Stimulated activated CD4-positive, alpha-beta T cell treated with anti-CD3 and anti-CD28 coated beads, Interleukin-12 subunit alpha, Interleukin-12 subunit beta, amount 100 ng/mL, for 48 hours (primary cell): ENCODE measurements at places on chromosomes 2 and 18.

GRCh38 chr2:10798783-10799182 is 13.8 kb downstream of the PDIA6 start:
- DNase-seq: no peak

DNA sequence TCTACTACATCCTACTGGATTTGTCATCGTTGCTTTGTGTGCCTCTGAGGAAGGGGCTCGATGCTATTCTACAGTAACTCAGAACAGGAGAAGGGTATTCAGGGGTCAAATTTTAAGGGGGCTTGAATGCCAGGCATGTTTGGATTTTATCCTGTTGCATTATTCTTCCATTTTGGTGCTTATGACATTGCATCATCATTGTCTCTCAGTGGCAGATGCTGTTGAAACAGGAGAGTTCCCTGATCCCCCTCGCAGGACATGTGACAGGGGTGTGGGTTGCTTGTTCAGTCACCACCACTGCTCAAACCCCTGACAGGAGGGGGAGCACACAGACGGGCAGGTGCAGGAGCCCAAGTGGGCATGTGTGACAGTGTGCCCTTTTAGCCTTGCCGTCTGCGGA is 156.7 kb downstream of the SLC4A3 start:
- no peak for DNase-seq

DNA sequence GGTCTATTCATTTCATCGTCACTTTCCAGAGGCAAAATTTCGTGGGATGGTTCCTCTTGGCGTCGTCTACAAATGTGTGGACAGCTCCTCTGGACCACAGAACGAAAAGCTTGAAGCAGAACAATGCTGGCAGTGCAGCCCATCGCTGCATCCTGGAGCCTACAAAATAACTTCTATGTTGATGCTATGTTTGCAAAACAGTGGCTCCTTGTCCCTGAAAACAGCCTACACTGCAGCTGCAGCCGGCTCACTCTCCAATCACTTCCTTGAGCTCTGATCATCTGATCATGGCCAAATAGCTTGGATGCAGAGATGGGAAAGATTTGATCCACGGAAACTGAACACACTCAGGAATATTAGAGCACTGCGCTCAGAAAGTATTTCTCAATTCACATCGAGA is 60.0 kb downstream of the DOCK10 start:
- no peak for DNase-seq

GRCh38 chr18:23588836-23589560 is 2.7 kb upstream of the NPC1 start:
- DNase-seq: no peak

DNA sequence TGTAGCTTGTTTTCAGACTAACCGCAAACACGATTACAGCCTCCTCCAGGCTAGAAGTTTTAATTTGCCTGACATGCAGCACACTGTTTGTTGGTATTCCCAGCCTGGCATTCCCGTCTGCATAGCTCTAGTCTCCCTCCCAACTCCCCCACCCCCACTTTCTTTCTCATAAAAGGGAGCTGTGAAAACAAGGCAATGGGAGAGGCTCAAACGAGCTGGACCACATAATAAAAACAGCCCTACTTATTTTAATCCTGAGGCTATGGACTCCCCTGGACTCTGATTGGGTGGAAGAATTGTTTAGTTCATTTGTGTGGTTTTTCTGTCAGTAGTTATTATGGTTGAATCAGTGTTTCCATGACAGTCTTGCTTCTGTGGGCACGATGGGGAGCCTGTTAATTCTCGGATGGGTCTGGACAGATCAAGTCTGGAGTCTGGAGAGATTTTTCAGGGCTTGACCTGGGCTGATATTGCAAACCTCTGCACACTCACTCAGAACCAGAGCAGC is 1.2 kb downstream of the STON1 start:
- DNase-seq: no peak

DNA sequence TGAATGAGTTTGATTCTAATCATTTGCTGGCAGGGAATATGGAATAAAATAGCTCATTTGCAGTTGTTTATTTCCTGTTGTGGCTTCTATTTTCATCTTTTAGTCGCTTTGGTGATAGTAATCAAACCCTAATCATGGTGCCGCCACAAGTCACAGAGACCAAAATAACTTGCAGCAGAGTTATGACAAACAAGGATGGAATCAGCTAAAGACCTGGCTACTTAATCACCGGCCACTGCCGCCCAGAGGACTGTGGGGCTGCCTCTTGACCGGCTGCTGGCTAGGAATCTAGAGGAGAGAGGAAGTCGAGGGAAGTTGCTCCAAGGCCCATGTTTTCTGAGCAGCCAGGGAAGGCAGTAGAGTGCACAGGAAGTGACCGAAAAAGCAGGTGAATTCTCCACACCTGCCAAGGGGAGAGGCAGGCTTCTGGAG is 5.1 kb upstream of the SMAD7 start:
- no peak for DNase-seq

DNA sequence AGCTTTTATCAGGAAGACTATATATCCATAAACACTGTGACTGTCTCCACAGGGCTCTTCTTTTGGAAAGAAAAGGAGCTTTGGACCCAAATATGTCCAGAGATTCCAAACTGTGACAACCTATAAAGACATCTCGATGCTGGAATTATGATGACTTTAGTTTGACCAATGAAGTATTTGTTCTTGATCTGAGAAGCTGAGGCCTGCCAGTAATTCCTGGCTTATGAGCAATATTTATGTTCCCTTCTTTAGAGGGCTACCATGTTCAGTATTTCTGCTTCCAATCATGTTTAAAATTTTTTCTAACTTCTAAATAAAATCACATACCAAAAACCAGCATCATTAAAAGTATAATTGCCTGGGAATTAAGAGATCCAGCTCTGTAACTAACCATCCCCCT is 41.1 kb downstream of the FEZ2 start:
- no peak for DNase-seq

GRCh38 chr18:7824970-7825369 is 257.9 kb downstream of the PTPRM start:
- DNase-seq: no peak

- DNase-seq: no peak
Observed at GRCh38 chr18:44396550-44396949, 284.1 kb upstream of the SETBP1 start.

DNA sequence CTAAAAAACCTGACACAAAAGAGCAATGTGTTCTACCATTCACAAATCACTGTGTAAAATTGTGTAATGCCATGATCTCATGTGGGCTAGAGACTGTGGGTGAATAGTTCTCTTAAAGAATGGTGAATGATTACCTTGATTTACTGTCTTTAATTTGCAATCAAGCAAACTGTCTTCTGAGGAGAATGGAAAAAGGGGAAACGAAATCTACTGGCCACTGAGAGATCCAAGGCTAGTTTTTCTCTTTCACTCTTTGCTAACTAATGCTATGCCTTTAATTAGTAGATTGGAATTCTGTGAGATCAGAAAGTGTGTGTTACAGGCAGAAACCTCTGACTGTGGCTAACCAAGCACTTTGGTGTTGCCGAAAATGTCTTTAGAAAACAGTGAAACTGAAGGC is 422.7 kb downstream of the TGIF1 start:
- no peak for DNase-seq

- DNase-seq: no peak
Observed at GRCh38 chr2:144621266-144621665, 101.3 kb upstream of the ZEB2 start.

DNA sequence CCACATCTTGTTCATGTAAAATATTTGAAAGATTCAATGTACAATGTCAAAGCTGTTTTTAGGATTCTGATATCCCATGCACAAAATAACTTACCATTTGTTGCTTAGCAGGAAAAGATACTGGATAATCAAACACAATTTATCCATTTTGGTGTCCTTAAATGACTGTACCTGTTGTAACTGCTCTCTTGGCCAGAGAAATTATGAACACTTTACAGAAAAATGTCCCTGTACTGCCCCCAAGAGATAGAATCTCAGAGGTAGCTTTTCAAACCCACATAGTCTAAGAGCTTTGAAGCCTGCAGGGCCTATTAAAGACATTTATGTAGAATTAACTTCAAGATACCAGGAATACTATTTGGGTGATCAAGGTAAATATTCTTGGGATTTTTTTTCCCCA is 12.2 kb upstream of the ME2 start:
- no peak for DNase-seq

- DNase-seq: no peak
Observed at GRCh38 chr2:144376460-144376859, 143.5 kb downstream of the ZEB2 start.

DNA sequence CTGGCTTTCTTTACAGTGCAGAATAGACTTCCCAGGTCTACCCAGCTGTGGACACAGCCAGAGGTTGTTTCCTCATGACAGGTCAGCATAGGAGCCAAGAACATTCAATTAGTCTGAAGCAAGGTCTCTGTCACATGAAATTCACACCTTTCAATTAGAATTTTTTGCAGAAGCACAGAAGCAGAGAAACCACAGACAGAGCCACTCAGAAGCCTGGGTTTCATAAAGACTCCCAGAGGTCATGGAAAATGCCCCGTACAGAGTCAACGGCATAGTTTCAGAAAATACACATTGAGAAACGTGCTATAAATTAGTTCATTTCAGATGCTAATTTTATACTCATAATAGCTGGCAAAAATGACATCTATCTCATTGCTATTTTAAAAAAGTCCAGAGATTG is 87.0 kb upstream of the TMEM200C start:
- no peak for DNase-seq

DNA sequence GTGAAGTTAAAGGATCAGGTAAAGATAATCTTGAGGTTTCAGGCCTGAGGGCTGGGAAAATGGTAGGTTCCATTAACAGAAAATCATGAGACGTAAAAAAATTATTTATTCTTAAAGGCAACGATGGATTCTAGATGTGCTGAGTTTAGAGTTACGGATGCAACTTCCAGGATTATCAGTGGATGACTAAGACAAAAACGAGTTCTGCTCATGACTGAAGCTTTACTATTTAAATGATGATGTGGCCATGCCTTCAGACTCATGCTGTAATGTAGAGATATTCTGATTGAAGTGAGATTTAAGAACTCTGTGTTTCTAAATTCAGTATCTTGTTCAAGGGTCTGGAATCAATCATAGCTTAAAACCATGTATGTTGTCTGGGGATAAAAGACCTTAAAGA is 5.0 kb downstream of the TMEM237 start:
- DNase-seq: no peak

GRCh38 chr2:230898016-230898712 is 26.9 kb downstream of the GPR55 start:
- no peak for DNase-seq

DNA sequence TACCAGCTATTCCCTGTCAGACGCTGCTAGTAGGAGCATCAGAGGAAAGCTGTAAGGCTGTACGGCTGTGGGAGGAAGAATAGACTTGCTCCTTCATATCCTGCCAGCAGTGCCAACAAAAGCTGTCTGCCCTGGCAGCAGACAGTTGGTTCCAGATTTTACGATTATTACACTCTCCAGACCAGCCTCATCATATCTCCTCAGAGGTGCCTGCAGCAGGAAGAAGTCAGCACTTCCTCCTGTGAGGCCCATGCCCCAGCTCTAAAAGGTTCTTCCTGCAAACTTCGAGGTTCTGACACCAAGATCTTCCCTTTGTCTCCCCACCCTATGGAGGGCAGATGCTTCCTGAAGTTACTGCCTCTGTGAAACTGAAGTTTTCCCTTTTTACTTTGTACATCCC is 537.7 kb upstream of the PKDCC start:
- DNase-seq: no peak

DNA sequence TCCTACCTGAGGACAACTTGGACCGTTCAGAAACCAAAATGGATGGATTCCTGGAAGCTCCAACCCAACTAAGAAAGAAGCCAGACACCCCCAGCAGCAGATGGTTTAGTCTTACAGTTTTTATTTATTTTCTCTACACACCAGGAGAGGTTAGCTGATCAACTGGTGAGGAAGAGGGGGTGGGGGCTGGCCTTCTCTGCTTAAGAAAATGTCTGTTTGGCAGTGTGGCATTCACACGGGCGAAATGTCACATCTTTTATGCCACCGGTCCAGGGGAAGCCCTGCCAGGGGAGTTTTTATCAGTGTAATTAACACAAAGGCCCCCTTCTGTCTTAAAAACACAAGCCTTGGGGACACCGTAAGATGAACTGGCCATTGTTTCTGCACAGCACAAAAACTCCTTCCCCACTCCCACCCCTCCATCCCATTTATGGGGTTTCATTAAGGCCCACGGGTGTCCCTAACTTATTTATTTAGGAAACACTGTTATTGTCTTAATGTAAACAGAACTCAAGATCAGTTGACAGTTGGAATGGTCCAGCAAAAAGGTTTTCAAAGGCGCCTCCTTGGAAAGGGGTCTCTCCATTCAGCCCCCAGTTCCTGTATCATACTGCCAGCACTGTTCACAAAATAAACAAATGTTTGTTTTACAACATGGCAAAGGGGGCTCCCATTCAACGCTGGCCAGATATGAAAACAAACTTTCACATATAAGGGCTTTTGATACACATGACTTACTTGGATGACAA is 217.0 kb downstream of the C1D start:
- no peak for DNase-seq

DNA sequence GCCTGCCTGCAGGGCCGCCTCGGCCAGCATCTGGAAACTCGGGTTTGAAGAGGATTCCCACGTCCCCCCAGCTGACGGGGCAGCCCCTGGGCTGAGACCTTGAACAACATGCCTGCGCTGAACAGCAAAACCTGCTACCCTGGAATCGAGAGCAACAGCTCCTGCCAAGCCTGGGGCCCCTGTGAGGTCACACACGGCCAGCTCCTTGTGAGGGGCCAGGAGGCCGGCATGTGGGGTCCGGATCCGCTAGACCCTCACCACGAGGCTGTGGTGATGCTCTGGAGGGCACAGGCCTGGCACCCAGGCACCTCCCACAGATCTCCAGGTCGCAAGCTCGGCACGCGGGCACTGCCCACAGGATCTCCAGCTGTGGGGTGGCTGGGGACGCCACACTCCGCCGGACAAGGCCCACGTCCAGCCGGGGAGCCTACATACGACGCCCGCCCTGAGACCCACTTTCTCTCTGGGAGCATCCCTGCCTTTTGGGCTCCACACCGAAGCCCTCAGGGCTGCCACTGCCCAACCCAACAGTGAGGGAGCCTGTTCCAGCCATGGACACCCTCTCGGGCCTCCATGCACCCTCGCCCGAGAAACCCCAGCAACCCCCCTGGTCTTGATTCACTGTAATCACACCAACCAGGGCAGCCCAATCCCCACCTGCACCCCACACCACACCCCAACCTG is 34.1 kb downstream of the SLC66A2 start:
- DNase-seq: no peak

DNA sequence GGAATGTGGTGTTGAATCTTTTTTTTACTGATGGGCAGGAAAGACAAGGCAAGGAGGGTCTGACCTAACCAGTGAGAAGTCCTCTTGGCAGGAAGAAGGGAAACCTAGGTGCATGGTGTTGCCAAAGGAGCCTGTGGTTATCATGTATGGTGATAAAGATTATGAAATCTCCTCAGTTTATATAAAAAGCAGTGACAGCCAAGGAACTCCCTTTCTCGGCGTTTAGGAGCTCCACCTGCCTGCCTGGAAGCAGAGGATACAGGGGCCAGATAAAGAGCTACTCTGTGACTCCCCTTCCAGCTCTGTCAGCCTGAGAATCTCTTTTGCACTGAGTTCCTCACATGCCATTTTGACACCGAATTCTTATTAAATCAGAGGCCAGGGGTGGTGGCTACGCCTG is 26.1 kb downstream of the COLEC12 start:
- no peak for DNase-seq

GRCh38 chr2:220999356-220999755 is 572.7 kb downstream of the EPHA4 start:
- DNase-seq: no peak

- no peak for DNase-seq
Observed at GRCh38 chr2:99825630-99826029, 316.8 kb downstream of the AFF3 start.
